ENCODE measurements at places on chromosomes 7 and 10.

DNA sequence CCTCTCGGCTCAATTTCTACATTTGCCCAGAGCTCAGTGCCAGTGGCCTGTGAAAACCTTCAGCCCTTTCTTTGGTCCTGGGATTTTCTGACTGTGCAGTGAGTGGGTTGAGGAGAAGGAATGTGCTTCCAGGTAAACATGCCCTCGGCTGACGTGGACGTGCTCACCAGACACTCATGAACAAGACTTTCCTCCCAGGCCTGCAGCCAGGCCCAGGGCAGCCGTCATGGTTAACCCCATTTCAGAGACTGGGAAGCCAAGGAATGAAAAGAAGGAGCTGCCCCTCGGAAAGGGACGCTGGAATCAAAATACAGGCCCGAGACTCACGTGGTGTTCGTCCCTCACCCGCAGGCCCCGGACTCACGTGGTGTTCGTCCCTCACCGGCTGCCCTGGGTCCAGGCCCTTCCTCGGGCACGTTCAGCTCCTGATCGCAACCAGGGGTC, 8.8 kb upstream of the CALML5 start:
- no peak for DNase-seq

DNA sequence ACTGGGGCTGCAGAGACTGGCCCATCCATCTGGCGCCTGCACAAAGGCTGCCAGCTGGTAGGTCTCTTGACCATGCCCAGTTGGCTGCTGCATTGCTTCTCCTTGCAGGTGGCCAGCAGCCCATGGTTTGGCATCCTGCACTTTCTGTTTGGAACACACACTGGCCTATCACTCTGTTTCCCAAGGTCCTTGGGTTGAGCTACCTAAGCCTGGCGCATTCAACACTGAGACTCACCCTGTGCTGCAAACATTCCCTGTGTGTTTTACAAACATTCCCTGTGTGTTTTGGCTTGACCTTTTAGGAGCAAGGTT, 55.5 kb downstream of the TACR2 start:
- no peak for DNase-seq

- DNase-seq: no peak
Measured at GRCh38 chr7:40726559-40726958, 591.8 kb downstream of the SUGCT start.

- DNase-seq: peak; percentile 32
Measured at GRCh38 chr10:13099144-13099665, 758 bp upstream of the OPTN start.

GRCh38 chr7:17392846-17393245, 94.4 kb downstream of the AHR start:
- DNase-seq: no peak

GRCh38 chr10:21292763-21293517, 232.5 kb downstream of the SKIDA1 start:
- no peak for DNase-seq

- DNase-seq: no peak
Measured at GRCh38 chr10:45425621-45426563, 51.9 kb downstream of the ALOX5 start.

GRCh38 chr7:81111781-81112540, 193.1 kb upstream of the SEMA3C start:
- no peak for DNase-seq

DNA sequence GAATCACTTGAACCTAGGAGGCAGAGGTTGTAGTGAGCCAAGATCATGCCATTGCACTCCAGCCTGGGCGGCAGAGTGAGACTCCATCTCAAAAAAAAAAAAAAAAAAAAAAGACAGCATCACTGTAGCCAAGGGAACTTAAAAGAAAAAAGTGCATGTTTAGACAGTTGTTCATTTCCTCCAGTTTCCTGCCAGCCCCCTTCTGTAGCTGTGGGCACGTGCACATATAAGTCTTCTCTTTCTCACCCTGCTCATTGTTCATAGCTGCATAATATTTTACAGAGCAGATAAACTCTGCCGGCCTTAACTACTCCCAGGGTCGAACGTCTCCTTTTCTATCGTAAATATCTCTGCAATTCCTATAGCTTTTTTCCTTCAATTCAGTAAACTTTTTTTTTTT, 132.6 kb downstream of the LHPP start:
- no peak for DNase-seq

GRCh38 chr10:12448729-12449391, 99.5 kb downstream of the CAMK1D start:
- no peak for DNase-seq

- no peak for DNase-seq
Measured at GRCh38 chr10:106226142-106226541, 938.4 kb downstream of the SORCS1 start.

DNA sequence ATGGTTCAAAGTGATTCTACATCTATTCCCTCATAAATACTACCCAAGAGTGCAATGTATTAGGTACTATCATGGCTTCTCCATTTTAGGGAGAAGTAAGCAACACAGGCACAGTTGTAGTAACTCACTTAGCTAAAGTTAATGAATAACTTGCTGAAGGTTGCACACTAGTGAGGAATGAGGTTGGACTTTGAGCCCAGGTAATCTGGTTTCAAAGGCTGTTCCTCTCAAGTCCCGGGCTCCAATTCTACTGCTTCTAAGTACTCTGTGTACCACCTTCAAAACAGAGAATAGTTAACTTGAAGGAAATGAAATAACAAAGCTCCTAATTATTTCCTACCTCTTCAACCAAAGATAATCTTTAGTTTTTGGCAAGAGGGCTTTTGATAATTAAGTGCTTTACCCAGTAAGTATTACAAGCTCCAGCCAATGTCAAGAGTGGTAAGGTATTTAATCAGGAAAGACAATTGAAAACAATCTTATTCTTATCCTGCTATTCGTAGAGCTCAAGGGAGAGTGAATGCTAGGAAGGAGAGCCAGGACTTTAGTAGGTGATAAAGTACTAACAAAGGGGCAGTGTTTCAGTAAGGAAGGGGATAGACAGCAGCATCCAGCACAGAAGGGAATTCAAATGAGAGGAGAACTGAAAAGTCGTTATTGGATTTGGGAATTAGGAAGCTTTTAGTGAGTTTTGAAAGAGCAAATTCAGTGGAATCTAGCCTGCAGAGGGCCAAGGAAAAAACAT, 158.2 kb upstream of the PTPRZ1 start:
- DNase-seq: no peak

- DNase-seq: no peak
Measured at GRCh38 chr10:102604439-102604841, 39.8 kb upstream of the TRIM8 start.

GRCh38 chr10:99457813-99458212, 27.4 kb upstream of the GOT1 start:
- no peak for DNase-seq

DNA sequence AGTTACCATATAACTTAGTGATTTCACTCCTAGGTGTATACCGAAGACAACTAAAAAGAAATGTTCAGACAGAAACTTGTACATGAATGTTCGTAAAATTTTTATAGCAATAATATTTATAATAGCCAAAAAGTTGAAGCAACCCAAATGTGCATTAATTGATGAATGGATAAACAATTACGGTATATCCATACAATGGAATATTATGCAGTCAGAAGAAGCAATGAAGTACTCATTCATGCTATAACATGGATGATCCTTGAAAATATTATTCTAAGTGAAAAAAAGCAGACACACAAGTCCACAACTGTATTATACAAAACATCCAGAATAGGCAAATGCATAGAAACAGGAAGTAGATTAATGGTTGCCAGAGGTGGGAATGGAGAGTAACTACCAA, 183.9 kb downstream of the RNLS start:
- no peak for DNase-seq

DNA sequence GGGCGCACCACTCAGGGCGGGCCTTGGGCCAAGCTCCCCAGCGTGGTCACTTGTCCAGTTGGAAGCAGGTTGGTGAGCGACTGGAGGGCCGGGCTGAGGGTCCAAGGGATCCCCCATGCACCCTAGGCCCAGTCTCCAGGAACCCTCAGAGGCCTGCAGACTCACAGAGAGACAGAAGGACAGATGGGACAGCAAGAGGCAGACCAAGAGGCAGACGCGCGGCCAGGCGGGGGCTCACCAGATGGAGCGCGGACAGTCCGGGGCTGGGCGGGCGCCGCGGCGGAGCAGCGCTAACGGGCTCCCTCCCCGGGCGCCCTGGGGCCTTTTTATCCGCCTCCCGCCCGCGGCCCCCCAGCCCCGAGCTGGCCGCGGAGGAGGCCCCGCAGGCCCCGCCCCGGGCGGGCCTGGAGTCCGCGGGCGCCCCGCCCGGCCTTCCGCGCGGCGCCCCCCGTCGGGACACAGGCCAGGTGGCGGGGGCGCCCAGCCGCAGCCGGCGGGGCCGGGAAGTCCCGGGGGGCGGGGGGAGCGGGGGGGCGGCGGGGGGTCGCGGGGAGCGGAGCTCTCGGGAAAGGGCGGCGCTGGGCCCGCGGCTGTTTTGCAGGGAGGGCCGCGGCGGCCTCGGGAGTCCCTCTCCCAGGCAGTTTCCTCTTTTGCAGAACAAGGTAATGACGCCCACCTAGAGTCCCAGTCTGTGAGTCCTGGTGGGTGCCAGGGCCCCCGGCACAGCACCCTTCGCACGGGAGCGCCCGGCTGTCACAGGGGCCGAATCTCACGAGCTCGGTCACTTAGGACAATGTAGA, at the start of gene LOXL4:
Gene LOXL4 (minus strand): TSS at position 301 of the 800 bp plus-strand sequence. CDS start 5,175 bp downstream, outside the sequence.
- no peak for DNase-seq

GRCh38 chr7:95509199-95509598, 23.5 kb downstream of the ASB4 start:
- no peak for DNase-seq

DNA sequence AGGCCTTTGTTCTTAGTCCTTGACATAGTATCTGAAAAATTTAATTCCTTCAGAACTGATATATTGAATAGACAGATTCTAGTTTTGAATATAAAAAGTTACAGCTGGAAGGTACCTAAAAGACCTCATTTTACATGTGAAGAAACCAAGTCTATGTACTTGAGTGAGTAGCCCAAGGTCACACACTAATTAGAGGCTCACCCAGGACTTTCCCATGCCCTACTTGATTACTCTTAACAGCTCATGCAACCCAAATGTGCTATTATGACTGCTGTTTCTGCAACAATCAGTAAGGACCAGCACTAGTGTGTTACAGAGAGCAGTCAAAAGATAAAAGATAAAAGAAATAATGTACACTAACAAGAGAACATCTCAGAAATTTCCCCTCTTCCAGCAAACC, 40.7 kb upstream of the BET1 start:
- DNase-seq: no peak

- peak; percentile 6 for DNase-seq
Measured at GRCh38 chr7:37920849-37921805, 687 bp downstream of the EPDR1 start.

DNA sequence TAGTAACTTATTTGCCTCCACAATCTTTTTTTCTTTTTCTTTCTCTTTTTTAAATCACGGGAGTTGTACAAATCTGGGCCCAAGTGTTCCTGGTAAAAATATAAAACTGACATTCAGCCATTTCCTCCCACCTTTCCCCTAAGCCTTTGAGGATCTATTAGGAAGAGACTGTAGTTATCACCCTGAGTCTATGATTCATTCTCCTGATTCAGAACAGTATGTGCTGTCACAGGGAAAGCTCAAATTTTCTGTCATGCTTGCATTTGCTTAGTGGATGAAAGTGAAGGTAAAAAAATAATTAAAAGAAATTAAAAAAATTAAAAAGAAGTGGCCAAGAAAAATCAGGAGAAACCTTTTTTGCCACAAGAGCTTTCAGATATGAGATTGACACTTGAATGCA, 71.7 kb downstream of the KIF20B start:
- DNase-seq: no peak

- no peak for DNase-seq
Measured at GRCh38 chr7:15593382-15593781, 31.6 kb upstream of the AGMO start.

GRCh38 chr7:82163586-82163985, 280.0 kb downstream of the CACNA2D1 start:
- no peak for DNase-seq

GRCh38 chr10:113069595-113069994, 119.5 kb downstream of the TCF7L2 start:
- DNase-seq: no peak

GRCh38 chr7:108468246-108468645, 12.0 kb upstream of the NRCAM start:
- no peak for DNase-seq

- DNase-seq: no peak
Measured at GRCh38 chr10:130921461-130921860, 390.1 kb downstream of the TCERG1L start.

DNA sequence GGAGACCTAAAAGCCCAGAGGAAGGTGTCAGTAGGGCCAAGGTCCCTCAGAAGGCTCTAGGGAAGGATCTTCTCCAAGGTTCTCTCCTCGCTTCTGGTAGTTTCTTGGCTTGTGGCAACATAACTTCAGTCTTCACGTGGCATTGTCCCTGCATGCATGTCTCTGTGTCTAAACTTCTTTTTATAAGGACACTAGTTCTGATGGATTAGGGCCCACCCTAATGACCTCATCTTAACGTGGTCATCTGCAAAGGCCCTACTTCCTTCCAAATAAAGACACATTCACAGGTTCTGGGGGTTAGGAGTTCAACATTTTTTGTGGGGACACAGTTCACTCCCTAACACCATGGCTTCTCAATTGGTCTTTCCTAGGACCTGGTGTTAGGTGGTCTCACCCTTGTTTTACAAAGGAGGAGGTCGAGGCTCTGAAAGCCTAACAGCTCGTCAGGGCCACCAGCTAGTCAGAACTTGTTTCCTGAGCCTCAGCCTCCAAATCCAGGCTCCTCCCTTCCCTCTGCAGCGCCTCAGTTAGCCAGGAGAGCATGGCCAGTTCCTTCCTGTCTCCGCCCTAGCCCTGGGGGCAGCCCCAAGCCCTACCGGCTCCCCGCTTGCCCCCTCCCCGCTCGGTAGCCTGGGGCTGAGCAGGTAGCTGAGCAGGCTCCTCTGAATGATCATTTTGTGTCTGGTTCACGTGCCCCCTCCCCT, 109.7 kb upstream of the PPIF start:
- no peak for DNase-seq

DNA sequence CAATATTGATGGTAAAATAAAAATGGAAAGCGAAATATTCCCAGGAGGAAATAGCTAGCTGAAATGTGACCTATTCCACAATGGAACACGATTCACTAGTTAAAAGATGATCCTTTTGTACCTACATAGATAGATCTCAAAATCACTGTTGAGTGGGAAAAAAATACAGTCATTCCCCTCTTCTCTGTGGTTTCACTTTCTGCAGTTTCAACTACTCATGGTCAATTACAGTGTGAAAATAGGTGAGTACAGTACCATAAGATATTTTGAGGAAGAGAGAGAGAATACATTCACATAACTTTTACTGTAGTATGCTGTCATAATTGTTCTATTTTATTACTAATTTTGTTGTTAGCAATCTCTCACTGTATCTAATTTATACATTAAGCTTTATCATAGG, 56.0 kb upstream of the COL13A1 start:
- DNase-seq: no peak

- no peak for DNase-seq
Measured at GRCh38 chr10:994836-995558, 6.8 kb downstream of the GTPBP4 start.

GRCh38 chr10:118356628-118357027, 14.5 kb upstream of the FAM204A start:
- no peak for DNase-seq
